ENCODE measurements at places on chromosomes 7 and 10. TPM values are rescaled to one million over a fixed set of nuclear protein-coding genes. Genes with fewer than 3 reads are reported as not detected.

GRCh38 chr7:141304291-141304690 is 230.4 kb downstream of the TMEM178B start:
- H3K4me1 ChIP-seq = no peaks in the 10 kb centered on the region
- no peak overlapping the region for H3K4me3 ChIP-seq
- H3K27ac ChIP-seq = no peak overlapping the region
- H3K36me3 ChIP-seq = no peaks in the 10 kb centered on the region
- no peak for DNase-seq

The TET1 gene
- total RNA-seq = 0.48 TPM

The FBXO24 gene
- 2.6 TPM for total RNA-seq

The CAV1 gene
- total RNA-seq = not detected

DNA sequence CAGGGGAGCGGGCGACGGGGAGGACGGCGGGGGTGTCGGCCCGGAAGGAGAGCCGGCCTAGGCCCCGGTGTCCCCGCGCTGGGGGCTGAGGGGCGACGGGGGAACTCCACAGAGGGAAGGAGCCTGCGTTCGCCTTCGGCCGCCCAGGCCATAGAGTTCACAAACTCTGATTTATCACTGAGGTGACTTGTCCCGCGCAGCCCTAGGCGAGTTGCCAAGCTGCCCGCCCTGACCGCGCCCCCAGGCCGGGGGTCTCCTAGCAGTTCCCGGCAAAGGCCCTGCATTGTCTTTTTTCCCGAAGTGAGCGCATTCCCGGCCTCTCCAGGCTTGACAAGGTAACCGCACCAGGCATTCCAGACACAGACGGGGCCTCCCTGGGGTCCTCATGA is 2.9 kb upstream of the NKX6-2 start:
- no peak overlapping the region for H3K27ac ChIP-seq
- H3K27me3 ChIP-seq = peaks cover 17% of the 10 kb centered on the region
- H3K4me3 ChIP-seq = no peak overlapping the region
- no peaks in the 10 kb centered on the region for H3K4me1 ChIP-seq
- H3K36me3 ChIP-seq = no peaks in the 10 kb centered on the region
- DNase-seq = no peak

The BTRC gene
- 12.7 TPM for total RNA-seq

GRCh38 chr7:22572937-22573336 is 72.9 kb upstream of the STEAP1B start:
- peaks cover 5% of the 10 kb centered on the region for H3K4me1 ChIP-seq
- no peak overlapping the region for H3K27ac ChIP-seq
- DNase-seq = no peak
- no peaks in the 10 kb centered on the region for H3K36me3 ChIP-seq

The OR6V1 gene
- not detected for total RNA-seq

The CUBN gene
- total RNA-seq = 0.41 TPM

DNA sequence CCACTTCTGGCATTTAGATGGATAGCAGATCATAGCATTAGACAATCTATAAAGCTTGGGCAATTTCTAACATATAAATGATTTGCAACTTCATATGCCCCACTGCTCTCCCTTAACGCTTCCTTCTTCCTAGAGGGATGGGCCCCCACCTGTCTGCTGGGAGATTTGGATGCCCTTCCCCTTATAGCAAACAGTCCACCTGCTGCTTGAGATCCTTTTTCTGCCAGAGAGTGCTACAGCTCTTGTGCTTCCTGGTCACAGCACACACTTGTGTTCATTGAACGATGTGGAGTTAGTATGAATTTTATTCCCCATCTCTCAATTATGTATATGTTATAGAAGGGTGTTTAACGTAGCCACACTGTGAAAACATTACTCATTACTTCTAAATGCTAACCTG is 10.4 kb upstream of the PCGF5 start:
- no peak overlapping the region for H3K4me3 ChIP-seq
- no peaks in the 10 kb centered on the region for H3K27me3 ChIP-seq
- H3K4me1 ChIP-seq = peaks cover 61% of the 10 kb centered on the region

- peak; percentile 97 for DNase-seq
- H3K27ac ChIP-seq = no peak within 1 kb of the TSS
- H3K4me1 ChIP-seq = peaks cover 23% of the 10 kb centered on the region
- H3K4me3 ChIP-seq = no peak within 1 kb of the TSS
- H3K36me3 ChIP-seq = no peaks in the 10 kb centered on the region
Observed at GRCh38 chr7:135509839-135510591, at the start of gene CNOT4. Gene CNOT4 (minus strand): TSS chr7:135510102. CDS start chr7:135438331, 71,771 bp downstream.

The EFCAB10 gene
- total RNA-seq = not detected

DNA sequence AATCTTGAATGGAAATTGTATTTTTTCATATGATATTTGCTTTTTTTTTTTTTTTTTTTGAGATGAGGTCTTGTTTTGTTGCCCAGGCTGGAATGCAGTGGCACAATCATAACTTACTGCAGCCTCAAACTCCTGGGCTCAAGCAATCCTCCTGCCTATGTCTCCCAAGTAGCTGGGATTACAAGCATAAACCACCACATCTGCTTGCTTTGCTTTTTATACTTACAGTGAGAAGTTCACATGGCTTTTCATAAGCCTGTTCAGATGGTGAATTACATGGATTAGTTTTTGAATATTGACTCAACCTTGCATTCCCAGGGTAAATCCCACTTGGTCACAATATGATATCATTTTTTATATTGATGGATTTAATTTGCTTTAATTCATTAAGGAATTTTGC is 22.0 kb downstream of the LRRD1 start:
- no peak overlapping the region for H3K27ac ChIP-seq
- H3K4me3 ChIP-seq = no peak overlapping the region
- no peaks in the 10 kb centered on the region for H3K4me1 ChIP-seq
- no peaks in the 10 kb centered on the region for H3K36me3 ChIP-seq
- no peaks in the 10 kb centered on the region for H3K27me3 ChIP-seq

- H3K4me1 ChIP-seq = no peaks in the 10 kb centered on the region
- H3K36me3 ChIP-seq = no peaks in the 10 kb centered on the region
- H3K27me3 ChIP-seq = no peaks in the 10 kb centered on the region
Observed at GRCh38 chr10:53314876-53315275, 542.3 kb upstream of the MBL2 start.

DNA sequence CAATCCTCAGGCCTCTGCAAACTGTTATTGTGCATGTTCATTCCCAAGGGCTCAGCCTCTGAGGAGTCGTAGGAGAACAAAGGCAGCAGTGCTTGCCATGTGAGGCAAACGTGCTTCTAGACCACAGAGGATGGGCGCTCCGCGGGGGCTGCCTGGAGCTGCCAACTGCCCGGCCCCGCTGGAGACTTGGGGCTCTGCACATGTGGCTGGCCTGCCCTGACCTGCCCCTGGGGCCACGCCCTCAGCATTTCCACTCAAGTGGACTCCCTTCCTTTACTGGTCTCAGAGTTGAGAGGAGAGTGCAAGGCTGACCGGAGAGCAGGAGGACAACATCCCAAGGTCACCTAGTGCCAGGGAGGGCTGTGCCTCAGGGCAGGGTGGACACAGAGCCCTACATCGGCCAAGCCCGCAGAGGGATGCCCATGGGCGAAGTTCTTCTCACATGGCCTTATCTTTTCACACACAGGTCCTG is 222.3 kb upstream of the ZNF32 start:
- H3K27me3 ChIP-seq = no peaks in the 10 kb centered on the region
- H3K27ac ChIP-seq = no peak overlapping the region
- H3K36me3 ChIP-seq = no peaks in the 10 kb centered on the region
- no peak overlapping the region for H3K4me3 ChIP-seq
- H3K4me1 ChIP-seq = no peaks in the 10 kb centered on the region
- DNase-seq = no peak

- DNase-seq = no peak
- H3K36me3 ChIP-seq = no peaks in the 10 kb centered on the region
- H3K27ac ChIP-seq = no peak overlapping the region
- no peaks in the 10 kb centered on the region for H3K27me3 ChIP-seq
- peaks cover 2% of the 10 kb centered on the region for H3K4me1 ChIP-seq
Observed at GRCh38 chr10:97550336-97551149, 22.0 kb upstream of the ANKRD2 start.

The C10orf67 gene
- 2.0 TPM for total RNA-seq

- no peaks in the 10 kb centered on the region for H3K27me3 ChIP-seq
- H3K27ac ChIP-seq = no peak overlapping the region
- H3K4me1 ChIP-seq = no peaks in the 10 kb centered on the region
Observed at GRCh38 chr10:60810437-60811182, 32.3 kb downstream of the CDK1 start.

The CFAP70 gene
- total RNA-seq = 0.20 TPM

GRCh38 chr7:139775829-139776266 is 1.9 kb downstream of the HIPK2 start:
- H3K27ac ChIP-seq = peak overlapping the region; percentile 48
- H3K4me1 ChIP-seq = peaks cover 56% of the 10 kb centered on the region
- peak overlapping the region; percentile 96 for H3K4me3 ChIP-seq
- H3K27me3 ChIP-seq = peaks cover 14% of the 10 kb centered on the region
- DNase-seq = peak; percentile 75

GRCh38 chr7:107381453-107381852 is 88.4 kb upstream of the GPR22 start:
- H3K36me3 ChIP-seq = peaks cover 4% of the 10 kb centered on the region
- no peak overlapping the region for H3K27ac ChIP-seq
- peaks cover 8% of the 10 kb centered on the region for H3K4me1 ChIP-seq
- no peaks in the 10 kb centered on the region for H3K27me3 ChIP-seq

DNA sequence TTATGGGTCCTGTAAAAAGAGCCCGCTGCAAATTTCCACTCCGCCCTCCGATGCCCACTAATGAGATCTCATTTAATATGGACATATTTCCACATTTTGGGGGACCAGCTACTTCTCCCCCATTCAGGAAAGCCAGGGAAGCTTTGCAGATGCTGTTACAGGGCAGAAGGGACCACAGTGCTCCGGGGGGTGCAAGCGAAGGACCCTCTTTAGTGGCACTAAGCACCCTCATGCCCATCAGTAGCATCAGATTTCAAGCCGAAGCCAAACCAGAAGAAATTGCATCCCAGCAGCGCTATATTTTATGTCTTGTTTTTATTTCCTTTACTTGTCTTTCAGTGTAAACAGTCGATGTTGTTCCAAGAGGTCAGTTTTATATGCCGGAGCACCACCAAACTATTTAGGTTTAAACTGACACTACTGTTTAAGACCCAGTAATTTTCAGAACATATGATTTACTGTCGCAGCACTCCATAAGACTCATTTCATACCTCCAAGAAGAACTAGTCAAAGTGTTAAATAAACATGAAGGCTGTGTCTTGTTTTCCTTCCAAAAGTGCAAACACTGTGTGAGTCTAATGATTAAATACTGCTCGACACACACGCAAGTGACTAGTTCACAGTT is 122.2 kb upstream of the MGMT start:
- no peak for DNase-seq
- no peaks in the 10 kb centered on the region for H3K4me1 ChIP-seq
- no peak overlapping the region for H3K4me3 ChIP-seq
- no peaks in the 10 kb centered on the region for H3K27me3 ChIP-seq
- H3K27ac ChIP-seq = no peak overlapping the region
